Activated CD4-positive, alpha-beta T cell treated with anti-CD3 and anti-CD28 coated beads for 4 hours (primary cell): ENCODE measurements at places on chromosomes 7 and 10.

GRCh38 chr7:391411-391951 is 101.5 kb downstream of the FOXL3 start:
- no peak for DNase-seq

GRCh38 chr10:69853064-69853463 is 51.4 kb downstream of the COL13A1 start:
- DNase-seq, result no peak

DNA sequence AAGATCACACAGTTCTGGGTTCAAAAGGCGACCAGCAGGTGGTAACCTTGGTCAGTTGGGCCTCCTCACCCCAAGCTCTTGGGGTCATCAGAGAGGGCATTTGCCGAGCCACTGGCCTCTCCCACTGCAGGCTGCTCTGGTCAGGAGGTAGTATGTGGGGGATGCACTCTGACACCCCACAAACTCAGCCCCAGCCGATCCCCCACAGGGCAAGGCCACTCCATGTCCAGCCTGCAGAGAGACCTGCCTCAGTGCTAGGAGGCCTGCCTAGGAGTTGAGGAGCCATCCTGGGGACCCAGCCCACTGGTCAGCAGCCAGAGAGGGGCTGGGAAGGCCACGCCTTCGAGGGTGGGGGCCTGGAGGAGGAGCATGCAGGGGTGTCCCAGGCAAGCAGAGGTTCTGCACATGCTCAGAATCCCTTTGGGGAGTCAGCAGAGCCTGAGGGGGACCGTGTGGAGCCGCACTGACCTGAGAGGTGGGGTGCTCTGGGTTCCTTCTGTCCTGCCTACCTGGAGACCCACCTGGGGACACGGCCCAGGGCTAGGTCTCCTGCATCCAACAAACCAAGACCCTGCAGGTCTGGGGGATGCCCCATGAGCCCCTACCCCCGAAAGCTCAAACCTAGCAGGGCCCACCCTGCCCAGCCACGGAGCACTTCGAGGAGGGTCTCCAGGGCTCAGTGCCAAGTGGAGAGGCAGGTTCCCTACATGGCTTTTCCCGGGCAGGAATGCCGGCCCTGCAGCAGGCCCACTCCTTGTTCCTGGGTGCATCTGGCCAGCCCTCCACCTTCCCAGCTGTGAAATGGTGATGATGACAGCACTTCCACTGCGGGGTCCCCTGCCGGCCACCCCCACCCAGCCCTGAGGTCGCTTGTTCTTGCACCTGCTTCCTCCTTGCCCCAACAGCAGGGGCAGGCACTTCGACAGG is 58.5 kb downstream of the RASGEF1A start:
- no peak for DNase-seq

- DNase-seq, result no peak
These were observed 160.1 kb downstream of the NEURL1 start for GRCh38 chr10:103653581-103654037.

DNA sequence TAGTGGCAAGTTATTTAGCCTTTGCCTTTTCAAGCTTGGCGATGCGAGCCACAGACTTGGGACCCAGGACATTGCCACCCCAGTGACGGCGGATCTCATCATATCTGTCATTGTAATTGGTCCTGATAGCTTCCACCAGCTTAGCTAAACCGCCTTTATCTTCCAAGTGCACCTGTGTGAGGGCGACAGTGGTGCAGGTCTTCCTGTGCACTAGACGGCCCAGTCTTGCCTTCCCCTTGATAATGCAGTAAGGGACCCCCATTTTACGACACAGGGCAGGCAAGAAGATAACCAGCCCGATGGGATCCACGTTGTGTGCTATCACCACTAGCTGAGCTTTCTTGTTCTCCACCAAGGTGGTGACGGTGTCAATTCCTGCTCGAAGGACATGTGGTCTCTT is 99.6 kb upstream of the ITGB1 start:
- no peak for DNase-seq

DNA sequence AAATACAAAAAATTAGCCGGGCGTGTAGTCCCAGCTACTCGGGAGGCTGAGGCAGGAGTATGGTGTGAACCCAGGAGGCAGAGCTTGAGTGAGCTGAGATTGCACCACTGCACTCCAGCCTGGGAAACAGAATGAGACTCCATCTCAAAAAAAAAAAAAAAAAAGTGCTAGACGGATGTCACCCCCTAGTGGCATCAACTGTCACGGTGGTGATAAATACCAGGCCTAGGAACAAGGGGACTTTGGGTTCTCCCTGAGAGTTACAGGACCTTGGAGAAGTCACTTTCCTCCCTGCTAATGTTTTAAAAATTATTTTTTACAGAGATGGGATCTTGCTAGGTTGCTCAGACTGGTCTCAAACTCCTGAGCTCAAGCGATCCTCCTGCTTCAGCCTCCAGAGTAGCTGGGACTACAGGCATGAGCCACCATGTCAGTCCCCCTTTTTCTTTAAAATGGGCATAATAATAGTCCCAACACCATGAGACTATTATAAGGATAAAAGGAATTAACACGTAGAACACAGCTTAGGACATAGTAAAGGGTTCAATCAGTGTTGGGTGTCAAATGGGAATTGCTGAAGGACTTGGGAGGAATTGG is 2.6 kb upstream of the TMEM130 start:
- peak; percentile 25 for DNase-seq

- DNase-seq, result no peak
These were observed 114.1 kb downstream of the EMX2 start for GRCh38 chr10:117656385-117657367.

DNA sequence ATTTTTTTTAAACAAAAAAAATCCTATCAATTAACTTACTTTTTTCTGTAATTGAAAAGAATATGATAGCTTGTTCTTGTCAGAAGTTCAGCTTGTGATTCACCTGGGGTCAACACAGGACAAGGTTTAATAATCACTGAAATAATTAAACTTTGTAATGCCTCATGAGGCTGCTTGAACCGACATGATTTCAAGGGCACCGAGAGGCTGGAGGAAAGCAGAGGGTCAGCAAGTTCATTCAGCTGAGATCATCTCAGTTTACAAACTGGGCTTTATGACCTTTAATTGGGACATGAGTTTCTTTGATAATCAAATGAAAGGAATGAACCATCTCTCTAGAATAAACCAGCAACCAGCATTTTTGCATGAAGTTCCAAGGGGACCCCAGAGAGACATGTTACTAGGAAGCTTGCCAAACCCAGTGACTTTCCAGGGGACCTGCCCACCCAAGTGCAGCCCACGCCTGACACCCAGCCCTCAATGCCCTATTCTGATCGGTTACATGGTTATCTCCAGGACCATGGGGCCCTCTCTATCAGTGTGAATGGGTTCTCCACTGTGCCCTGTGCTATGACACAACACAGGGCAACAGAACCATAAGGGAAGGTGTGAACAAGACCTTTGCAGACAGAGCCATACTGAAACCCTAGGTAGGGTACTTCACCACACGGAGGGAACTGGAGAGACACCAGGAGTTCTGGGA is 7.8 kb upstream of the CYP3A4 start:
- no peak for DNase-seq

- no peak for DNase-seq
These were observed 287.8 kb downstream of the ZEB1 start for GRCh38 chr10:31606841-31607240.

- no peak for DNase-seq
These were observed 616.1 kb downstream of the PARD3 start for GRCh38 chr10:34198953-34199352.

GRCh38 chr10:7445474-7446185 is 34.8 kb upstream of the SFMBT2 start:
- DNase-seq, result no peak

- DNase-seq, result no peak
These were observed 479.8 kb upstream of the SEMA3A start for GRCh38 chr7:84674236-84674913.

DNA sequence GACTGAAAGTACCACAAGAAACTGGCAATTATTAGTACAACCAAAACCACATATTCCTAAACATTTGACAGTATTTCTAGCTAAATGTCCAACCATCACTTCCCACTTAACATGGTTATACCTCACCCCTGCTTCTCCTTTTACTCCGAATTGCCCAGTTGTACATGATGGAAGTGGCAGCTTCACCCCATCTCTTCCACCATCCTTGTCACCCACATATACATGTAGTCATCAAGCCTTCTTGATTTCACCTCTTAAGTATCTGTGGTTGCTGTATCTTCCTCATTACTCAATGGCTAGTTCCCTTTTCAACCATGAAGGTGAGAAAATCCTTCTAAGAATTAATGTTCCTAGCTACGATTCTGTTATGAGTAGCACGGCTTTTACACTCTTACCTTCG is 388.2 kb downstream of the CALN1 start:
- DNase-seq, result no peak

DNA sequence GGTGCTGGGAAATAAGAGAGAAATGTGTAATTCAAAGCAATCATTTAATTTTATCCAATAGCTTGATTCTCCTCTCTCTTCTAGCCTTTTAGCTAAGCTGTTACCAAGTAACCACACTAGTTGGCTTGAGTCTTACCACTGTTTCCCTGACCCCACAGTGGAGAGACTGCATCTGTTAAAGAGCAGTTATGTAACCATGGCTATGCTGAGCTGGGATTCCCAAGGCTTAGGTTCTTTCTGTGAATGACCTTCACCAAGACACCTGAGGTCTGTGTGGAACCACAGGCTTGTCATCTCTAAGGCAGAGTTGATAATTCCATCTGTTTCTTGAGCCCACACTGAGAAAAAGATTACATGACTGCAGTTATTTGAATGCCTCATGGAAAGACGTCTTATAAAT is 47.7 kb upstream of the ATRNL1 start:
- DNase-seq, result no peak

- no peak for DNase-seq
These were observed 20.0 kb upstream of the GALNTL5 start for GRCh38 chr7:151936207-151936606.

DNA sequence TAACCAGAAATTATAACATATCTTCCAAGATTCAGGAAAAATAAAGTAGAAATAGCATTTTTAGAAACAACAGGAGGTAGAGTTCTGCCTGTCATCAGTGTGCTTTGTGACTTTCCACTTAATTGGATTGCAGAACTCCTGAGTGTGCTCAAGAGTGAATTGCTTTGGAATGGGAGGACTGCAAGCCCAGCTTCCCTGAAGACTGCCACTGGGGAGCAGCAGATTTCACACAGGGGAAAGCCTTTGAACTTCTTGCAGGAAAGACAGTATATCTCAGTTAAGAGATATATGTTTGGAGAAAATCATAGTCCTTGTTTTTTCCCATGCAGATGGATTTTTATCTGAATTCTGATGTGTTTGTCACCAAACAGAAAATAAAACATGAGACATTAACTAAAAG is 124.5 kb downstream of the TMEM168 start:
- no peak for DNase-seq

GRCh38 chr7:149685455-149685854 is 87.9 kb downstream of the ZNF467 start:
- DNase-seq, result no peak

GRCh38 chr10:74018241-74018640 is 20.3 kb downstream of the VCL start:
- DNase-seq, result no peak

DNA sequence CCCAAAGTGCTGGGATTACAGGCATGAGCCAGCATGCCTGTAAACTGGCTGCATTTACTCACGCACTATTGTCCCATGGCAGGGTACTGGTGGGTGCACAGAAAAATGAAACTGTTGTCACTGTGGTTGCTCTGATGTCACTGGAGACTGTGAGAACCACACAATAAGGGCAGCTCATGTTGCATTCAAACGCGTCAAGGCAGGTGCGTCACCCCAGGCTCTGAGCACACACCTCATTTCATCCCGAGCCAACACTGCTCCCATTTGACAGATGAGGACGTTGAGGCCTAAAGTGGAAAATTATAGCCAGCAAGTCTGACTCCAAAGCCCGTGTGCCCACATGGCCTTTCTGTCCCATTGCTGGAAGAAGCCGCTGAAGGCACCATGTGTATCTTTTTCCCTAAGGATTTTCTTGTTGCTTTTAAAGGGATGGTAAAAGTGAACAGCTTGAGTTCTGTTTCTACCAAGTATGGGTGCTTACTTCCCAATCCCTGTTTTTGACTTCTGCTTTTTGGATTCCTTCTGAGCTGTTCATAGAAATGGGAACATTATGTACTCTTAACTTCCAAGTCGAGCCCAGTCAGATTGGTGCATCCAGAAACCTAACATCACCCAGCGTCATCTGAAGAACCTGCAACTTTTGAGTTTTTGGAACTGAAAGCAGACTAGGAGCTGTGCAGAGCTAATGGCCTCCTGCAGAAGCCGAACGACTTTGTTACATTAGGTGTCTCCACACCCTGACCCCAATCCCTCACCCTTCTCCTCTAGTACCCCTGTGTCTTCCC is 60.1 kb upstream of the CARD11 start:
- DNase-seq, result no peak

- no peak for DNase-seq
These were observed 68.2 kb downstream of the DNAJB6 start for GRCh38 chr7:157404845-157405481.

- DNase-seq, result no peak
These were observed 44.5 kb downstream of the ZWINT start for GRCh38 chr10:56316603-56317002.

DNA sequence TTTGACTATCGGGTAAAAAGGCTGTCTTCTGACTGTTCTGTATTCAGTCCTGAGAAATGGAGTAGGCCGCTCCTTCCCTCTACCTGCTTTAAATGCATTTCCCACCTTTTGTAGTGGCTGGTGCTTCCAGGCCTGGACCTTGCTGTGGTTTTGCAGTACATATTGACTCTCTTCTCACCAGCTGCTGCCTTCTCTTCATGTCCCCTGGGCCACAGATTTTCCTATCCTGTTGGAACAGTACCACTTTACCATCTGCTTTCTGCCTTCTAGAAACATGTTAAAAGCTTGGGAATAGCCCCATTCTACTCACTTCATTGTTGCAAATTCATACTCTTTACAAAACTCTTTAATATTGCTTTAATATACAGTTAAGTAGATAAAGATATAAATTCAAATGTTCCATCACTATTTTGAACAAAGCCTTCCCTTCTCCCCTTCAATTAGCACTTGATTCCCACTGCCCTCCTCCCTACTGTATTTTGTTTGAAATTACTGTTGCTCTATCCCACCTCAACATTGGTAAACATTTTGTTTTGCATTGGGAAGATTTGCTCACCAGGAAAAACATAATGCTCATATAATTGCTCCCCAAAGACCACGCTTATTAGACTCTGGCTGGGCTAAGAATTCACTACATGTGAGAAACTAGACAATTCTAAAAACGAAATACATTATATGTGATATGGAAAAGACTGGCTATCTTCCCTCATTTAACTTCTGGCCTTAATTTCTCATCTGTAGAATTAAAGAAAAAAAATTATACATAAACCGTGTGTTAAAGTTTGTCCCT is 17.3 kb upstream of the SEMA3C start:
- DNase-seq, result no peak

- DNase-seq, result no peak
These were observed 179.3 kb upstream of the CSTF2T start for GRCh38 chr10:51878695-51879094.
